ENCODE measurements at places on chromosomes 6 and 20. TPM values are rescaled to one million over a fixed set of nuclear protein-coding genes. Genes with fewer than 3 reads are reported as not detected.

DNA sequence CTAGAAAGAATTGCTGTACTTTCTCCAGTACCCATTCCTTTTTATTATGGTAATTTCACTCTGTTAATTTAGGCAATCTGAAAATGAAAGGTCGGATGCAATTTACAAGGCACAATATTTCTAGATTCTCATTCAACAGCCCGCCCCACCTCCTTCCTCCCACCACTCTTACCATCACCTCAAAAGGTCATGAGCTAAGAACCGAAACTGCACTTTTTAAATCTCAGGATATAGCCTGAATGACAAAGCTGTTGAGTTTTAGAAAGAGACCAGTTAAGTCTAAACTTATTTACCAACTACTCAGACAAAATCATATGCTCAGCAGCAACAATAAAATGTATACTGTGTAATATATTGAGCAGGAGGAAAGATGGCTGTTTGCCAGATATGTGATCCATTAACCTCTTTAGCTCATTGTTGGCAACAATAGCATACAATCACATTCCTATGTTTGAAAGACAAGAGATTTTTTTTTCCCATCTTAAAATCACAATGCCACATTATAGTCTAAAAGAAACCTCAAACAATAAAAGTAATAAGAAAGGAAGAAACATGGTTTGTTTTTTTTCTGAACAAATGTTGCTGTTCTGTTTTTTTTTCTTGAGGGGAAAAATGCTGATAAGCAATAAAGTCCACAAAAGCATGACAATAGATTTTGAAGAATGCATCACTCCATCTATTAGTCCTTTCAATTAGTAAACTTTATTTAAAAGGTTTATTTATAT, 1.6 kb upstream of the HS3ST5 start:
- DNase-seq: no peak

- DNase-seq: no peak
These were observed 828 bp downstream of the TP53RK start for GRCh38 chr20:46688151-46689081.

DNA sequence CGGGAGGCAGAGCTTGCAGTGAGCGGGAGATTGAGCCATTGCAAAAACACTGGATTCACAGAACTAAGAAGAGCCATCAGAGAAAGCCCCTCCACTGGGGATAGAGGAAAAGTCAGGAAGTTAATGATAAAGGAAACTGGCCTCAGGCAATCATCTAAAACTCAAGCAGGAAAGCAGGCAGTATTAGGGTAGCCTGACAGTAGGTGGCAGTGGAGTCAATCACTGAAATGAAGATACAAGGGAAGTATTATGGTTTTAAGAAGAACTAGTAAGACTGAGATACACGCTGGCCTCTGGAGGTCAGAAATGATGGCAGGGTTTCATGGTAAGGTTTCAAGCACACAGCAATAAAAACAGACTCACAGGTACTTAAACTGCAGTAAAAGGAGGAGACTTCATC, 578.3 kb downstream of the HACE1 start:
- no peak for DNase-seq

DNA sequence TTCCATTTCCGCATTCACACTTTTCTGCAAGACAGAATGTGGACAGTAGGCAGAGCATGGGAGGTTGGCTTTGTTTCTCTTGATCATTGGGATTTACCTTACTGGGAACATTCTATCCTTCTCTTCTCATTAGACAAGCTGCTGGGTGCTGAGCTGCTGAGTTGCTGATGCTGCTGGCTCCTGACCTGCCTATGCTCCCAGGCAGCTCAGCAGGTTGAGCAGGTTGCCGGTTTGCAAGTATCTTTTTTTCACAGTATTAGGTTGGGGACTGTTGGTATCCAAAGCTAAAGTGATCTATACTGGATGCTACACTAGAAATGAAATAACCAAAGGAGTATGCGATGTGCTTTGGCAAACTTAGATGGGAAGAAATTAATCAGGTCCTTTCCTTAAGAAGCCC, 23.7 kb upstream of the ADGRF4 start:
- DNase-seq: no peak

GRCh38 chr6:38367231-38367630, 272.5 kb downstream of the BTBD9 start:
- no peak for DNase-seq

DNA sequence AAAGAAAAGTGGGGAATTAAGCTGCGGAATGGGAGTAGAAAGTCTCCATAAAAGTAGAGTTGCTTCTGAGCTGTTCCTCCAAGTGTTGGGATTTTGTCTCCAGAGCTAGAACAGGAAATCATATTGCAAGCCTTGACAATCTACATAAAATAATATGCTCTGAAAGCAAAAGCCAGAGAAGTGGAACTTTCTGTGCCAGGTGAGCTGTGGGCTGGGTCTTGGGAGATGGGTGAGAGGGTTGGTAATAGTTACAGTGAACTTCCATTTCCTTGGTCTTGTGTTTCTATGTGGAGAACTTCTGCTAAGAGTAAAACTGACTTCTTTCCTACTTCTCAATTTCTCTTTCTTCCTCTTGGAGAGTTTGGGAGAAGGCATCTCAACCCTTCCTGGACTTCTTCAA, 6.3 kb upstream of the HMGN4 start:
- DNase-seq: no peak

GRCh38 chr6:110981202-110981600, 637 bp upstream of the RPF2 start:
- no peak for DNase-seq

DNA sequence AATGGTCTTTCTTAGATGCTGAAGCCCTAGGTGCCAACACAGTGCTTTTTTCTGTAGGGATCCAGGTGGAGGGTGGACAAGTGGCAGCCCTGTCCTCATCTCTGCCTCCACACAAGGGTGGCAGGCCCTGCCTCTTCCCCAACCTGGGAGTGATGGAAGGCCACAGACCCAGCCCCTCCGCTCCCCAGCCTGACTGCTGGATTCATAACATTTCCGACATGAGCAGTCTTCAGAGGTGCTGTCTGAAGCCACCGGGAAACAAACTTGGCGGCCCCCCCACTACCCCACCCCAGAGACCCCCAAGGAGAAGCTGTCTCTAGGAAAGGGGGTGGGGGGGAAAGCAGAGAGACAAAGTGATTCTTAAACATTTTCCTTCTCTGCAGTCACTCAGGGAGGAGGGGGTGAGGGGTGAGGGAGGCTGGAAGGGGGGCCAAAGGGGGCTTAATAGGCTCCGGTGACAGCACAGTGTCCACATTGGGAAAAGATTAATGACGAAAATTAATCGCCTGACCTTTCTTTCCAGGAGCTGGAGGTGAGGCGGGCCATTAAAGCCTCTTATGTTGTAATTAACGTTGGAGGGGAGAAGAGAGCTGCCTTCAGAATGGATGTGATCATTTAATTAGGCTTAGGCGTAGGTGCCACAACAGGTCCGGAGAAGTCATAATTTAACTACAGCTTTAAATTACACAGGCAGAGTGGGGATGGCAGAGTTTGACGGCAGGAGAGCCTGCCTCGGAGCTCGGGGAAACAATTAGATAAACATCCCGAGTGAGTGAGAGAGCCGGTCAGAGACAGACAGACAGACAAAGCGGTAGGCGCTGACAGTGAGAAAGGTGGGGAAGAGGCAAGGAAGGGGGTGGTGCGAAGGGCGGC, 76.8 kb upstream of the FOXP4 start:
- DNase-seq: no peak

The ZGPAT gene
- 18.7 TPM for total RNA-seq

The C6orf163 gene
- total RNA-seq: 7.4 TPM

The BANF2 gene
- total RNA-seq: not detected

The TNFRSF6B gene
- total RNA-seq: 13.6 TPM

The LAMP5 gene
- not detected for total RNA-seq

All from omental fat pad (tissue), 4 donors.